ENCODE measurements at places on chromosomes 3 and 15.

- DNase-seq, result no peak
Observed at GRCh38 chr3:30578479-30578878, 27.9 kb upstream of the TGFBR2 start.

GRCh38 chr15:57496946-57497869, 94.5 kb upstream of the MYZAP start:
- DNase-seq, result no peak

GRCh38 chr3:168974617-168975403, 688.7 kb downstream of the MECOM start:
- DNase-seq, result no peak

- no peak for DNase-seq
Observed at GRCh38 chr3:30918761-30919160, 24.3 kb upstream of the GADL1 start.

GRCh38 chr15:49622561-49622960, 1.7 kb downstream of the DTWD1 start:
- no peak for DNase-seq

DNA sequence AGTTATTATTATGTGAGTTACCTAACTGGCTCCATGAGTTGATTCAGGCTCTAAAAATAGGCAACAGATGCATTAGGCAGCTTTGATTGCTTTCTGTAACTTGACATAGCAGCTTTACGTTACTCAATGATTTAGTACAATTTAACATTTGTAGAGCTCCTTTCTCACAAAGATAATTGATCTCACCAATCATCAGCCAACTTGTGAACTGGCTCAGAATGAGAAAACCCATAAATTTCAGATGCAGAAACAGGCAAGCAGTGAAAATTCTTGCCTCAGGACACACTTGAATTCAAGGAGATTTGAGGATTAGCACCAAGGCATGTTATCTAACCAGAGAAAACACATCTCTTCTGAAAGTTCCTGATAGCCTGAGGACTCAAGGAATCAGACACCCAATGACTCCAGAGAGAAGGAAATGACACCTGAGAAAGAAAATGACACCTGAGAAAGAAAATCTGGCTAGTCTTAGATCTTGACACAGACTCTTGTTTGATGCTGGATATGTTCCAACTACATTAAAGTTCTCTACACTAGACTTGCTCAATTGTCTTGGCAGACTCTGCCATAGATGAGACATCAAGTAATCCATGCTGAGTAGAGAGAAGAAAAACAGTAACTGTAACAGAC, 315.1 kb upstream of the CBLB start:
- DNase-seq, result no peak

DNA sequence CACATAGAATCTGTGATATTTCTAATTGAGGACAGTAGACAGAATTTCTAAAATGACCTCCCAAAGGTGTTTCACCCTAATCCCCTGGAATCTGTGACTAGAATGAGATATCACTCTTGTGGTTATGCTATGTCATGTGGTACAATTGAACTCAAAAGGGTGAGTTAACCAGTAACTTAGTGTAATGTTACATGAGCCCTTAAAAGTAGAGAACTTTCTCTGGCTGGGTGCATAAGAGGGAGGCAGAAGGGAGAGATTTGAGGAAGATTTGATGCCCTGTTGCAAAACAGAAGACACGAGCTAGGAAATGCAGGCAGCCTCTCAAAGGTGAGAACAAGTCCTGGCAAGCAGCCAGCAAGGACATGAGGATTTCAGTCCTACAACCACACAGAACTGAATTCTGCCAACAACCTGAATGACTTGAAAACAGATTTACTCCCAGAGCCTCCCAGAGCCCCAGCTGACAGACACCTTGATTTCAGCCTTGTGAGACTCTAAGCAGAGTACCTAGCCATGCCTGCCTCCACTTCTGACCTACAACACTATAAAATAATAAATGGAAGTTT, 160.3 kb downstream of the MTHFS start:
- DNase-seq, result no peak

GRCh38 chr15:63019511-63020109, 22.9 kb upstream of the TPM1 start:
- DNase-seq, result no peak

GRCh38 chr3:98711426-98711825, 51.7 kb upstream of the ST3GAL6 start:
- DNase-seq, result no peak

- DNase-seq, result no peak
Observed at GRCh38 chr15:39135989-39136388, 444.9 kb upstream of the THBS1 start.

DNA sequence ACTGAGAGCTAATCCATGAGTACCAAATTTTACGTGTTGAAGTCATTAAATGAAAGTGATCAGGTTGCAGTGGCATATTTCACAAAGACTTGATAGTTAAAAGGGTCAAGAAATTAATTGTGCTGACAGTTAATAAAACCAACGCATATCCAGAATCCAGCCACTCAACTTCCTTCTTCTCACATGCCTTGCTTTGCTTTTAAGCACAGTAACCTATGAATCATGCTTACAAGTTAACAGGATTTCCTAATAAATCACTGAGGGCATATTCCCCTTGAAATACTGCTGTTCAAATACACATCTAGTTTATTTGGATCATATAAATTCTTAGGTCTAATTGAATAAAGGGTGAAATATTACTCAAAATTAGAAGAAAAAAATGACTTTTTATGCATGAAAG, 801.5 kb upstream of the EPHA6 start:
- DNase-seq, result no peak

GRCh38 chr15:92232317-92232716, 161.4 kb upstream of the ST8SIA2 start:
- DNase-seq, result no peak

- no peak for DNase-seq
Observed at GRCh38 chr3:105401691-105402149, 35.0 kb downstream of the ALCAM start.

DNA sequence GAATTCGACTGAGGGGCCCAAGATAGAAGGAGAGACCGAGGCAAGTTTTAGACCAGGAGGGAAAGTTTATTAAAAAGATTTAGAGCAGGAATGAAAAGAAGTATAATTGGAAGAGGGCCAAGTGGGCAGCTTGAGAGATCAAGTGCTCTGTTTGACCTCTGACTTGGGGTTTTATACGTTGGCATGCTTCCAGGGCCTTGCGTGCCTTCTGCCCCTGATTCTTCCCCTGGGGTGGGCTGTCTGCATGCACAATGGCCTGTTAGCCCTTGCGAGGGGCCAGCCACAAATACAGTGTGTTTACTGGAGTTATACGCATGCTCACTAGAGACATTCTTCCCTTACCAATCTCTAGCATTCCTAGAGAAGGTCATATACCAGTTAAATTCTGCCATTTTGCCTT, 70.7 kb upstream of the LARS2 start:
- no peak for DNase-seq

GRCh38 chr3:2262204-2262603, 163.5 kb downstream of the CNTN4 start:
- no peak for DNase-seq

DNA sequence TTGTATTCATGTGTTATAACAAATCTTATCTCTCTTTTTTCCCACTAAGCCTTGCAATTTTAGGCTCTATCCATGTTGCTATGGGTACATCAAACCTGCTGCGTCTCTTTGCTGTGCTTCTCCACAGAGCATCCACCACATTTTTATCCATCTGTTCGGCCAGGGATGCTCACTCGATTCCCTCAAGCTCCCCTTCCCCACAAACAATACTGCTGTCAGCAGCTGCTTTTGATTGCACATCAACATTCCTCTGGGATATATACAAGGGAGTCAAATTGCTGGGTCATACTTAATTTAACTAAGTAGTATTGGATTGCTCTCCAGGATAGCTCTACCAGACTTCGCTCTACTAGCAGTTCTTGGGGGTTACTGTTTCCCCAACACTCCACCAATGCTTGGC, 36.8 kb downstream of the TMEM108 start:
- no peak for DNase-seq

DNA sequence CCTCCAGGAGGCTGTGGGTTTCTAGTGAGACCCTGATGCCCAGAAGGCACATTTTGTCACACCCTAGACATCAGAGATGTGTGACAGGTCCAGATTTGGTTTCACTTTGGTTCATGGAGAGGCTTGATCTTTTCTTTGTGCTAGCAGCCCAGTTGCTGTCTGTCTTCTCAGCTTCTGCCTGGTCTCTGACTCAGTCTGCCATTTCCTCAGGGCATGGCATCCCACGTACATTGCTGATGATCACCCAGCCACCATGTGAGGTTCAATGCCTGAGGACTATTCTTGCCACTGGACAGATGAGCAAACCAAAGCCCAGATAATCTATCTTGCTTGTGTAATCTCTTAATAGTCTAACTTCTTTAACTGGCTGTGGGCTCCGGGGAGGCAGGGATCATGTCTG, 144.9 kb upstream of the MRPS22 start:
- no peak for DNase-seq

DNA sequence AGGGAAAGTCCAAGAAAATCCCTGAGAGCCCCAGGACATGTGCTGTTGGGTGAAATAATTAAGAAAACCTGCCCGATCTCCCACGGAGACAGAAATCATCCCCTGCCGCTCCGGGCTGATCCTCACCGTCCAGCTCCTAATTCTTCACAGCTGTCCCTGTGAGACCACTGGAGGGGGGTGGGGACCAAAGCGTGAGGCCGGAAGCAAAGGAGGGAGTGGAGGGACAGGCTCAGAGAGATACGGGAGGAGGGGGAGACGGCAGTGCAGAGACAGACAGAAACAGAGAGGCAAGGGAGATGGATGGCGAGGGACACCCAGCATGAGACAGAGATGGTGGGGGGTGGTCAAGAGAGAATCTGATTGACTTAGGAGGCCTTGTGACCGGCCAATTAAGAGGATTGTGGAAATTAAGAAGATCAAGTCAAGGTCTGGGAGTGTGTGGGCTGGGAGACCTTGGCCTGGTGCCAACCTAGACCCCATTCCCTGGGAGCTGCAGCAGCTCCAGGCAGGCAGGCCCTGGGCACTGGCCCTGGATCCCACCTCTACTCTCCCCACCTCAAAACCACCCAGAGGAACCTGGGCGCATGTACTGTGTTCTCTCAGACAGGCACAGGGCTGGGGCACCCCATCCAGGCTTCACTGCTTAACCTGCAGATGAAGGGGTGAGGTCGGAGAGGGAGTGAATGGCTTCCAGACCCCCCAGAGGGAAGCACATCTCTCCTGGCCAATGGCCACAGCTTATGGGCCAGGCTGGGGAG, 113.2 kb upstream of the ALDH1A3 start:
- no peak for DNase-seq

DNA sequence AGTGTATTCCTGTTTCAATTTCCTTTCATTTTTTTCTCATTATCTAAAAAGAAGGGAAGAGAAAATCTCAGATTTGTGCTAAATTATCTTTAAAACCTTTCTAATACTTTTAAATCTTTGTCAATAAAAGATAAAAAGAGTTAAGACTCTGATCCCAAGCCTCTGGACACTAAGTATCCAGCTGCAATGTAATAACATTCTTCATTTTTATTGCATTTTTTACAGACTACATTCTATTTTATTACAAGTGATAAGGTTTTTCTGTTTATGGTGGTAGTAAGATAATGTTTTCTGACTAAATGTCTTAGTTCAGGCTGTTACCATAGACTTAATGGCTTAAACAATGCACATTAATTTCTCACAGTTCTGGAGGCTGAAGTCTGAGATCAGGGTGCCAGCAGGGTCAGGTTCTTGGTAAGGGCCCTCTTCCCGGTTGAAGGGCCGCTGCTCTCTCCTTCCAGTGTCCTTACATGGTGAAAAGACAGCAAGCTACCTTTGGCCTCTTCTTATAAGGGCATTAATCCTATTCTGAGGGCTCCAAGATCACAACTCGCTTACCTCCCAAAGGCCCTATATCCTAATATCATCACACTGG, 19.7 kb downstream of the KCNAB1 start:
- DNase-seq, result no peak

- no peak for DNase-seq
Observed at GRCh38 chr3:64011685-64012084, 11.6 kb downstream of the PSMD6 start.

DNA sequence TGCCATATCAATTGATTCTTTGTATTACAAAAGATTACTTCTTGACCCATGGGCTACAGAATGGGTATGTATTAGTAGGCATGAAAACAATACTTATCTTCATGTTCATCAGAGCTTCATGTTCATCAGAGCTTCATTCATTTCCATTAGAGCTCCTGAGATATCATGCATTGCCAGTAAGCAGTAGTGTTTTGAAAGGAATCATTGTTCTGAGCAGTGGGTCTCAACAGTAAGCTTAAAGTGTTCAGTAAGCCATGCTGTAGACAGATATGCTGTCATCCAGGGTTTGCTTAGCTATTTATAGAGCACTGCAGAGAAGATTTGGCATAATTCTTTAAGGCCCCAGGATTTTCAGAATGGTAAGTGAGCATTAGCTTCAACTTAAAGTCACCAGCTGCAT, 596.1 kb downstream of the ZNF385D start:
- DNase-seq, result no peak

GRCh38 chr3:9951598-9951961, 628 bp downstream of the PRRT3 start:
- no peak for DNase-seq

GRCh38 chr3:160869825-160870224, 113.8 kb downstream of the PPM1L start:
- DNase-seq, result no peak

- no peak for DNase-seq
Observed at GRCh38 chr3:187288855-187289605, 2.5 kb downstream of the MASP1 start.

- DNase-seq, result no peak
Observed at GRCh38 chr3:62558549-62559112, 185.3 kb upstream of the FEZF2 start.

DNA sequence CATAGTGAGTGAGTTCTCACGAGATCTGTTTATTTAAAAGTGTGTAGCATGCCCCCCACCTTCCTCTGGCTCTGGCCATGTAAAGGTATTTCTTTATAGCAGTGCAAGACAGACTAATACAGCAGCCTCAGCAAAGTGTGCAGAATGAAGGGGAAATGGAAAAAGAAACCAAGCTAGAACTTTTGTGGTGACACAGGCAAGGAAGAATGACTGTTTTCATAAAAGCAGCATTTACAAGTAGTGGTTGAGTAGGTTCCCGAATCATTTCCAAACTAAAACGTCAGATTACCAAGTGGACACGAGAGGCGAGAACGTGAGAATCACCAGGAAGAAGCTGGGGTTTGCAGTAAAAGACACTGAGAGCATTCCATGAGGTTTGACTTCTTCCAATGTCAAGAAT, 100.2 kb upstream of the AKAP13 start:
- no peak for DNase-seq

DNA sequence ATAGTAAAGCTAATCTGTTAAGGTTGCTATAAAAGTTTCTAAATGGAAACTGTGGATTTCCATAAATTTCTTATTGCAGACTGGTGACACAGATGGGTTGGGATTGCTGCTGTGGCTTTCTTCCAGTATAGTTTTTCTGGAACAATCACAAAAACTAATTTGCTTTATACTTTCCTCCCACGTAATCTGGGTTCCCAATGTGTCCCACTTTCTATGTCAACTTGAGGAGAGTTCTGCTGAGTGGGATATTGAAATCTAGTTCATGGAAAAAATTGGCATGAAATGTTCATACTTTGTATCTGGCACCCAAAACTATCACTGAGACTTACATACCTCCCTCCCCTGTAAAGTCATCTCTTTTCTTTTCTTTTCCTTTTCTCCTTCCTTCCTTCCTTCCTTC, 126.8 kb downstream of the TGFBR2 start:
- no peak for DNase-seq

- DNase-seq, result no peak
Observed at GRCh38 chr3:39529577-39529976, 62.1 kb downstream of the MOBP start.
